Right hindlimb (tissue), 1 donor: ENCODE measurements at places on chromosomes 11 and 22.

DNA sequence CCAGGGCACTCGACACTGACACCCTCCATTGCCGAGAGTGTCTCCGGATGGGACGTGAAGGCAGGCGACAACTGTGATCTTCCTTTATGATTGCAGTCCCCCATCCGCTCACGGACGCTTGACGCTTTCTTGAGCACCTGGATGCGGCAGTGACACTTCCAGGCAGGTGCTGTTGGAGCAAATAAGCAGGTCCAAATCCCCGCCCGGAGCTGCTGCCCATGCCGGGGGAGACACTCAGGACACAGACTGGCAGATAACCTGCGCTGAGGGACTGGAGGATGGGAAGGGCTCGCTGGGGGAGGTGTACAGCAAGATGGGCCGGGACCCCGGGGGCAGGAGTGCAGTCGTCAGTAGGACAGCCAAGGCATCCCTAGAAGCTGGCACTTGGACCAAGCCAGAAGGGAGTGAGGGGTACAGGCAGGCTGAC, 1403.5 kb downstream of the BRD1 start:
- no peak for DNase-seq

DNA sequence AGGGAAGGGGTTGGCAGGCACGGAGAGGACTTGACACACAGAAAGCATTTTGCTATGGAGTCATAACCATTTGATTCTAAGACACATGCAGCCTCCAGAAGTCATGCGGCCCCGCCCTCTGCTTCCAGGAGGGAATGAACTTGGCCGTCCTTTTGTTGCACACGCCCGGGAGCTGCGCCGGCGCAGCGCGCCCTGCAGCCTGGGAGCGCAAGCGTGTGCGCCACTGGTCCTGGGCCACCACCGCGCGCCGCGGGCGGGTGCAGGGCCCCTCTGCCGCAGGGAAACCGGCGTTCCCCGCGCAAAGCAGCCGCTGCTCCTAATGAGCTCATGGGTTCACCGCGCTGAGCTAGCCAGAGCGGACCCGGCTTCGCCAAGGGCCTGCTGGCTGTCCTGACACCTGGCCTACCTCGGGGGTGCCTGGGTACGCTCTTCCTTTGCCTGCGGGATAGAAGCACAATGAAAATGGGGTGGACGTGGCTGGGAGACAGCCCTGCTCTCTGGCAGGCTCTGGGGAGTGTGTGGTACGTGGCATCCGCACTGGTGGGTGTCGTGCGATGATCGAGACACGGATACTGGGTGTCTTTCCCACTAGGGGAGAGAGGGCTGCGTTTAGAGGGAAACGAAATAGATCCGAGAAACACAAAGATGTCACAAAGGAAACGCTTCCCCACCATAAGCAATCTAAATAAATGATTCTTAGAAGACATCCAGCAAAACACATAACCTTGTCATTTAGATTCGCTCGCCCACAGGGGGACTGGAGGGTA, 669 bp downstream of the MICAL3 start:
- peak; percentile 87 for DNase-seq

DNA sequence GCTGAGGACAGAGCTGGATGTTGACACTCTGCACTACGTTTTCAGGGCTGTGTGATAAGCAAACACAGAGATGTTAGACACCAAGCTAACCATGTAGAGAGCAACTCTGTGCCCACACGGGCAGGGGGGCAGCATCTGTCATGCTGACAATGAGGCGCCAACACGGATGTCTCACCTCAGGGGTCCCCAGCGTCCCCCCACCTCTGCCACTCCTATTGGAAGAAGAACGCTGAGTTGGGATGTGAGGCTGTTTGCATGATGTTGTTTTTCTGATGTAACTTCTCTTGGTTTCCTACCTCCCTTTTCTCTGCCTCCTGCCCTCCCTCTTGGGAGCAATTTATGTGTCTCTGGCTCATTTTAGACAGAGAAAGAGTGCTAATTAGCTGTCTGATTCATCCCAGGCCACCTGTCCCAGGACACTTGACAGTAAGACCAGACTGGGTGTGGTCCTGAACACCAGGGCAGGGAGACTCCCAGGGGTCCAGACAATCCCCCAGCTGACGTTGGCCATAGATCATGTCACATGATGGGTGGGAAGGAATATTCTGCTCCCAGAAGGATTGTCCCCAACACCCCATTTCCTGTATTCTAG, 89.2 kb upstream of the NCAM1 start:
- no peak for DNase-seq

DNA sequence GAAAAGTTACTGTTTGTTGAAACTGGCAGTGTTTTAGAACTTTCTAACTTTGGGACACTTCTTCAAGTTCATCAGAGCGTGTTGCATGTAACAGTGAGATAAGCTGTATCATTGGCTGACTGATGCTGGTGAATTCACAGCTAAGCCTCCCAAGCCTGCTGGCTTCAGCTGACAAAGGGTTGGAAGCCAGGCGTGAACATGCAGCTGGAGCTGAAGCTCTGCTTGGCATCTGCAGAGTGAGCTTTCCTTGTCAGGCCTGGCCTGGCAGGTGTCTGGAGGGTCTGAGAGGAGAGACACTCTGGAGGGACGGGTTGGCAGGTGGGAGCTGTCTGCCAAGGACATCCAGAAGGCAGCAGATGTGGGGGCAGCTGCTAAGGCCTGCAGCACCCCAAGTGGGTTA, 1.5 kb downstream of the AMPD3 start:
- peak; percentile 79 for DNase-seq

DNA sequence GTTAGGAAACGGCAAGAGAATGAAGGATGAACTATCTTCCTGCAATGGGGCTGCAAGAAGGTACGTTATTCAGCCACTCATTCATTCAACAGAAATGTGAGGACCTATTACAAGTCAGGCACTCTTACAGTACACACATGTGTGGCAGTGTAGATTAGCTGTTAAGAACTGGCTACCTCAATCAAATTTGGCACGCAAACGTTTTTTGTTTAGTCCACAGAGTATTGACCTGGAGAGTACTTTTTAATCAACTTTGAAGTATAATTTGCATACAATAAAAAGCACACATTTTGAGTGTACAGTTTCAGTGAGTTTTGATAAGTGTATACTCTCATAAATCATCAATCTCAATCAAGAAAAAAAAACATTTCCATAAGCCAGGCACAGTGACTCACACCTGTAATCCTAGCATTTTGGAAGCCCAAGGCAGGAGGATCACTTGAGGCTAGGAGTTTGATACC, 24.2 kb downstream of the MRTFA start:
- no peak for DNase-seq
